Adrenal gland (tissue), 19 donors: ENCODE measurements at places on chromosomes 6 and 20. TPM values are rescaled to one million over a fixed set of nuclear protein-coding genes. Genes with fewer than 3 reads are reported as not detected.

GRCh38 chr6:52620055-52620905, 43.4 kb upstream of the TRAM2 start:
- no peak for DNase-seq

- DNase-seq: no peak
Observed at GRCh38 chr6:130517444-130517931, 151.7 kb downstream of the TMEM200A start.

DNA sequence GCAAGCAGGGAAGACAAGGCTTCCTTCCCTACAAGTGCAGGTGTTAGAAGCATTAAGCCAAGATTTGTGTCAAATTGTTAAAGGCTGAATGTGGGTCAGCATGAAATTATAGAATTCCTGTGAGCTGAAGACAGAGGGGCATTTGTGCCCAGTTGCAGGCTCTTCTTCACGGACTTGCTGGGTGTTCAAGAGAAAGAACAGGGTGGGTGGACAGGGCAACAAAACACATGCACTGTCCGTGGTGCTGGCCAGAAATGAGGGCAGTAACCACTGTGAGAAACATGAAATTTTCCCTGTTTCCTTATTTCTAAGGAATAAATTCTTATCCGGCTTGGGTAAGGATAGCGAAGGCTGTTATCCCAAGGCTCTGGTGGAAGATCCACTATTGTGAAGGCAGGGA, 579.5 kb upstream of the HTR1E start:
- DNase-seq: no peak

DNA sequence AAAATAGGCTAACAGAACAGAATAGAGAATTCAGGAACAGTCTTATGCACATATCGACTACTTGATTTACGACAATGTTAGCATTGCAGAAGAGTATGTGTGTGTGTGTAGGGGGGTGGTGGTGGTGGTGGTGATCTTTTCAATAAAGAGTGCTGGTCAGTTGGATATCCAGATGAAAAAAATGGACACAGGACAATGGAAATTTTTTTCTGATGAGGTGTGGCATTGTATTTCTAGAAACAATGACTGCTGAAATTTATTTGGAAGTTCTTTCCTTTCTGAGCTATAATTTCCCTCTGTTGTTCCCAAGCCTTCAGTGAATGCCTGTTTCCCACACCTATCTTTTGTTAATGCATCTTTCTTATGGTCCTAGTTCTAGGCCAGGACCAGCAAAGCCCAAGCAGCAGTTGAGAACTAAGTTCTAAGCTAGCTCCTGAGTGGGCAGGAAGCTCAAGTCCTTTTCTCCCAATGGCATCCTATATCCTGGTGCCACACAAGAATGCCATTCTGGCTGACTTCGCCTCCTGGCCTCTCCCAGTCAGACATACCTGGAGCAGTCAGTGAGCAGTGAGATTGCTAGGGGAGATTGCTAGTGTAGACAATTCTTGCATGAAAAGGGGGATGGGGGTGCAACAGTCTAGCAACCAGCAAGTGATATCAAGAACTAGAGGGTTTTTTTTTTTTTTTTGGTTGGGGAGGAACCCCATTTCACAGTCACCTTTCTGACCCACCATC, 1.2 kb upstream of the TOX2 start:
- peak; percentile 2 for DNase-seq

DNA sequence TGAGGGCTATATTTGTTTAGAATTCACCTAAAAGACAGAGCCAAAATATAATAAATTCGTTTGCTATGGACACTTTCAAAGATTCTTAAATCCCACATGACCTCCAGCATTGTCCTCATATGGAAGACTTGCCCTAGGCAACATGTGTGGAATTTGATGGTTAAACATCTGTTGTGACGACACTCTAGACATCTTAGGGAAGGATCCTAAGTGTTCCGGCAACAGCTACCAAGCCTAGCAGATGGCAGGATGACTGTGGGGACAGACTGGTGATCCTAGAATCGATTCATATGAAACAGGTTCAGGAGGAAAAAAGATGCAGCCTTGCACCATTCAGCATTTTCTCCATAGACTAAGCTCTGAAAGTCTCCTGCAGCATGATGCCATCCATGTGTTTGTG, 77.6 kb upstream of the BACH2 start:
- DNase-seq: no peak

GRCh38 chr20:62572980-62573379, 69.3 kb upstream of the SLCO4A1 start:
- DNase-seq: no peak

- DNase-seq: no peak
Observed at GRCh38 chr6:113672491-113673149, 184.5 kb upstream of the MARCKS start.

SYNDIG1 gene
- polyA plus RNA-seq: 0.80 TPM

LAMP5 gene
- 2.5 TPM for polyA plus RNA-seq
